ENCODE measurements at places on chromosomes 16 and 17. TPM values are rescaled to one million over a fixed set of nuclear protein-coding genes. Genes with fewer than 3 reads are reported as not detected.

Gene EPX
- not detected for total RNA-seq

Gene FNDC8
- total RNA-seq, result not detected

Gene IGFBP4
- 1.9 TPM for total RNA-seq

Gene ZNF750
- total RNA-seq, result not detected

Gene ZNF200
- 11.3 TPM for total RNA-seq

Gene PROCA1
- total RNA-seq, result 3.9 TPM

Gene EFNB3
- 0.08 TPM for total RNA-seq

Gene RNF112
- total RNA-seq, result 0.27 TPM

Gene KRT35
- not detected for total RNA-seq

Gene UMOD
- not detected for total RNA-seq

Gene MVD
- total RNA-seq, result 68.5 TPM

Gene MAPT
- 0.46 TPM for total RNA-seq

Gene SPATA22
- 0.36 TPM for total RNA-seq

Gene SLFN13
- total RNA-seq, result 23.3 TPM

Gene RAB37
- 1.3 TPM for total RNA-seq

Gene GSG1L
- not detected for total RNA-seq

Gene CES1
- not detected for total RNA-seq

Gene TPPP3
- total RNA-seq, result not detected

Gene MYH3
- total RNA-seq, result 3.4 TPM

Gene KRT32
- total RNA-seq, result not detected

Gene PRCD
- not detected for total RNA-seq

Gene PRSS22
- not detected for total RNA-seq

Gene AOC3
- total RNA-seq, result 1.0 TPM

Gene TBC1D3G
- total RNA-seq, result not detected

Gene DGKE
- 33.9 TPM for total RNA-seq

Gene FN3K
- total RNA-seq, result 1.0 TPM

Gene NRN1L
- 1.1 TPM for total RNA-seq

Gene HOXB3
- 3.5 TPM for total RNA-seq

Gene OR1F1
- total RNA-seq, result not detected

Gene MYH11
- total RNA-seq, result not detected

Gene HSF4
- 7.6 TPM for total RNA-seq

Gene ERBB2
- 3.5 TPM for total RNA-seq

Gene VAMP2
- 26.3 TPM for total RNA-seq

Gene HOXB9
- total RNA-seq, result 5.5 TPM

Gene UTP18
- 72.1 TPM for total RNA-seq

Gene KRT31
- total RNA-seq, result not detected

Gene ABCA3
- total RNA-seq, result 7.4 TPM
